ENCODE measurements at places on chromosomes 11 and 22.
A peak's percentile ranks its signal among the peaks of the same experiment; 100 is the strongest.

DNA sequence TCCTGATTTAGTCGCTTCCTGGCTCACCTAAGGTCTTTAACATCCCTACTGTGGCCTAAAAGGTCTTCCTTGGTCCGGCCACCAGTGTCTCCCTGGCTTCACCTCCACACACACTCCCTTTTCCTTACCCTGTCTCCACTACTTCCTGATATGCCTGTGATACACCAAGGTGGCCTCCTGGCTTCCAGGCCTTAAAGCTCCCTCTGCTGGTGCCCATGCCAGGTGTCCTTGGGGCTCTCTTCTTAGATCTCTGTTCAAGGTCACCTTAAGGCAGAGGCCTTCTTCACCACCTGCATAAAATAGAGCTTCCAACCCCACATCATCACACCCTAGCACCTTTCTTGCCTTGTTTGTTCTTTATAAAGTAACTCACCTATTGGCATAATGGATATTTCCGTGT lies 787.7 kb downstream of the NTM start:
- DNase-seq: peak; percentile 39

DNA sequence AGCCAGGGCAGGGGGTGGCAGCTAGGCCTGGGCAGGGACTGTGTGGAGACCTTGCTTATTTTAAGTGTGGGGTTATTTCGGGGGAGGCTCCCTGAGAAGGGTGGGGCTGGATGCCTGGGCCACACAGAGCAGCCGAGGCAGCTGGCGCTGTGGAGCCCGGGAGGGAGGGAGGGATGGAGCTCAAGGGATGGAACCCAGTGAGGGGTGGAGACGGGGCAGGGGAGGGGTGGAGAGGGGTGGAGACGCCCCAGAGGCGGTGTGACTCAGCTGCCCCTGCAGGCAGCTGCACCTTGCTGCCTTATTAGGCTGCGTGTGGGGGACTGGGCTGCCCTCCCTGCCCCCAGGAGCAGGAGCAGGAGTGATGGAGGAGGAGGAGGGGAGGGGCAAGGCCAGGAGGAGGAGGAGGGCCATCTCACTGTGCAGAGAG lies 9.8 kb upstream of the TSSC4 start:
- peak; percentile 37 for DNase-seq

DNA sequence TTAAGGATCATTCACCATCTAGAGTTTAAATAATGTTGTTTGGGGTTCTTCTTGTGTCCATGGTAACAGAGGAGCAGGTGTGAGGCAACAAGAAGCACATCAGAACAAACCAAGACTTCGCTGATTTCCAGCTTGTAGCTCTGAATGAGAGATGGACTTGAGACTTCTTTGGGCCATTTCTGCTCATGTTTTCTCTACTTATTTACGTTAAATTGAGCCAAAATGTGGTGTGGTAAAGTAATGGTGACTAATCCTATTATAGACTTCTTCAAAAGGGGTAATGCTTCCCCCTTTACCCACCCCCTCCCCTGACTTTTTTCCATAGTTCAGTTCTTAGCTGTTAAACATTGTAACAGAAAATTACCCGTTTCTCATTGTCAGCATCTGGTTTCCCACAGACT lies 65.2 kb downstream of the CSTPP1 start:
- DNase-seq: peak; percentile 96

GRCh38 chr11:59151761-59152160 lies 9.1 kb downstream of the FAM111A start:
- DNase-seq: no peak

GRCh38 chr11:10302744-10303557 lies 1.9 kb upstream of the ADM start:
- peak; percentile 65 for DNase-seq

DNA sequence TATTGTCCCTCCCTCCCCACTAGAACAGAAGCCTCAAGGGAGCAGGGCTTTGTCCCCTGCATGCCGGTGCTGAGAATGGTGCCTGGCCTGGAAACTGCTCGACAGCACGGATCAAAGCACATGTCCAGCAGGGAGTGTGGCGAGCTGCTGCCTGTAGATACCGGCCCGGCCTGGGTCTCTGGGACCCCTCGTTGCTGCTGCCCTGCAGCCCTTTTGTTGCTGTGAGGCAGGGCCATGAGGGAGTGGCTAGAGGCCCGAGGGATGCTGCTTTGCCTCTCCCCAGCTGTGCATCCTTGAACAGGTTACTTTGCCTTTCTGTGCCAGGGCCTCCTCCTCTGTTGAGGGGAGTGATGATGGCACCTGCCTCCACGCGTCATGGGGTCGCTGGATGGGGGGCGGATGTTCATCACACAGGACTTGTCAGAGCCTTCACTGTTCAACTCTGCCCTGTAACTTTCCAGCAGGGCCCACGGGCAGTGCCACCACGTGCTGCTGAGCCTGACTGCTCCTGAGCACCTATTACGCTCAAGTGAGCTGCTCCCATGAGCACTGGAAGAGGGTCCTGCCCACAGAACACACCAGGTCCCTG lies 15.3 kb upstream of the PARVG start:
- DNase-seq: no peak

DNA sequence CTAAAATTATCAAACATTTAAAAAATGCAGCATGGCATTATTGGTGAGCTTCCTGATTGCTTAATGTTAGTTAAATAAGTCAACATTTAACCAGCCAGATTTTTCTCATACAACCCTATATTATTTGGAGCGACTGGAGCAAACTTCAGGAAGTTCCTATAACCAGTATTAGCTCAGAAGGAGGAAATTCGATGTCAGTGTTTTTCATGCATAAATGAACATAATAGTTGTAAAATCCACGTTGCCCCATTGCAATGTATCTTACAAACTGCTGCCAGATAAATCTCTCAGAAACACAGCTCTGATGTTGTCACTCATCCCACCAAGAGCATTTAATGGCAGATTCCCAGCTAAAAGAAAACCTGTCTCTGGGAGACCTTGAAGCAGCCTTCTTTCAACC lies 278.5 kb downstream of the CASP12 start:
- peak; percentile 38 for DNase-seq

DNA sequence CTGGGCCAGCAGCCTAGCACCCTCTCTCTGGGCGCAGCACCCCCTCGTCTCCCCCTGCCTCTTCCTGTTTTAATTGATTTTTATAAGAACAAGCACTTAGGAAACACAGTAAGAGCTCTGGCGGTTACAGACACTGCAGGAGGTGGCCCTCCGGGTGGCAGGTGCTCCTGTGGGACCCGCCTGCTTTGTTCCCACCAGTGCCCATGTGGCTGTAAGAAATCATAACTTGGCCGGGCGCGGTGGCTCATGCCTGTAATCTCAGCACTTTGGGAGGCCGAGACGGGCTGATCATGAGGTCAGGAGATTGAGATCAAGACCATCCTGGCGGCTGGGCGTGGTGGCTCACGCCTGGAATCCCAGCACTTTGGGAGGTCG lies 18.4 kb downstream of the TSPAN4 start:
- no peak for DNase-seq

DNA sequence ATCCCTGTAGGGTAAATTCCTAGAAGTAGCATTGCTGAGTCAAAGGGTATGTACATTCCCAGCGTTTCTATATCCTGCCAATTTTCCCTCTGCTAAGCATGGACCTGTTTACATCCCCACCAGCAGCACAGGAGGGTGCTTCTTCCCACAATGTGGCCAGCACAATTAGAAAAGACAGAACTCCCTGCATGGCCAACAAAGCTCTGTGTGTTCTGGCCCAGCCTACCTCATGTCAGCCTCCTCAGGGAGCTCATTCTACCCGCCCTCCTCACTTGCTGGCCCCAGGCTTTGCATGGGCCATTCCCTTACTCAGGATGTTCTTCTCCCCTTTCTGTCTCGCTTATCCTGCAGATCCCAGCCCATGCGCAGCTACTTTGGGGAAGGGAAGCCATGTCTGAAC lies 186.1 kb downstream of the DSCAML1 start:
- DNase-seq: no peak

GRCh38 chr11:87286338-87286737 lies 248.6 kb downstream of the TMEM135 start:
- DNase-seq: no peak

DNA sequence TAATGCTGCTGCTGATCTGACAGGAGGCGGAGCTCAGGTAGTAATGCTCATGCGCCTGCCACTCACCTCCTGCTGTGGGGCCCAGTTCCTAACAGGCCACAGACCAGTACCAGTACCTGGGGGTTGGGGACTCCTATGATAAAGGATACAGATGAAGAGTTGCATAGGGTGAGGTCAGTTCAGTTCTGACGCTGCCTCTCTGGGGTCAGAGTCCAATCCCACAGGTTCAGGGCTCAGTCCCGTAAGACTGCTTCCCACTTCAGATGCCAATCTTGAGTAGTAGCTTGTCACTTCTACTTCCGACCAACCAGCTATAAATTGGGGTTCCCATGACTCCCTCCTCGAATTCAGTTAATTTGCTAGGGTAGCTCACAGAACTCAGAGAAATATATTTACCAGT lies 8.6 kb downstream of the ASRGL1 start:
- no peak for DNase-seq

- DNase-seq: no peak
Measured at GRCh38 chr11:35047179-35047578, 91.8 kb upstream of the CD44 start.

- DNase-seq: no peak
Measured at GRCh38 chr22:49266561-49267519, 560.8 kb downstream of the BRD1 start.

- DNase-seq: no peak
Measured at GRCh38 chr11:74951226-74951625, 2.2 kb downstream of the SPCS2 start.

DNA sequence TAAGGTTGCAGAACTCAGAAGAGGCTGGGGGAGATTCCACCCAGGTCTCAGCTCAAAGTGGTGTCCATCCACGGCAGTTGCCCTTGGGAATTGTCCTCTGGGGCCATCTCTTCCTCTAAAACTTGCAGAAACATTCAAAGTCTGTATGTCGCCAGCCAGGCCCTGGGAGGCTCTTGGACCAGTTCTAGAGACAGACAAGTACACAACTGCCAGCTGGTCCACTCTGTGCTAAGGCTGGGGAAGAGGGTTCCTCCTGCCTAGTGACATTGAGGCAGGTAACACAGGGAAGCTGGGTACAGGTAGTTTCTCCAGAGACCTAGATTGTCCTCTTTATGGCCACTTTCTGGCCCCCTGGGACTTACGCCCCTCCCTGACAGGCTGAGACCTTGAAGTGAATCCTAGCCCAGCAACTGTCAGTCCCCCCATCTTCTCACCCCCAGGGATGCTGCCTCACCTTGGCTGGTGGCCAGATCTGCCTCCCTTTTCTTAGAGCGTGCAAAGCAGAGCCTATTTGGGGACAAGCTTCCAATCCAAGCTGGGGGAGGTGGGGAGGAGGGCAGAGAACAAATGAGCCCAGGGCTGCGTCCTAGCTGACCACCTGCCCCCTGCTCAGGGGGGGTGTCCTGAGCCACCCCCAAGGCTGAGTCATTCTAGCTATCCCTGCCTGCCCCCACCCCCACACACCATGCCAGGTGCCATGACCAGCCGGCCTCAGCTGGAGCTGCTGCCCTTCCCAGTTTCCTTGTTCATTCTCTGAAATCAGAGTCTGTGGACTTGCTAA lies 8.4 kb downstream of the FAM83F start:
- DNase-seq: no peak

GRCh38 chr22:30565341-30565740 lies 9.1 kb downstream of the GAL3ST1 start:
- no peak for DNase-seq

- DNase-seq: peak; percentile 47
Measured at GRCh38 chr11:67614730-67615714, 8.3 kb downstream of the NDUFV1 start.

DNA sequence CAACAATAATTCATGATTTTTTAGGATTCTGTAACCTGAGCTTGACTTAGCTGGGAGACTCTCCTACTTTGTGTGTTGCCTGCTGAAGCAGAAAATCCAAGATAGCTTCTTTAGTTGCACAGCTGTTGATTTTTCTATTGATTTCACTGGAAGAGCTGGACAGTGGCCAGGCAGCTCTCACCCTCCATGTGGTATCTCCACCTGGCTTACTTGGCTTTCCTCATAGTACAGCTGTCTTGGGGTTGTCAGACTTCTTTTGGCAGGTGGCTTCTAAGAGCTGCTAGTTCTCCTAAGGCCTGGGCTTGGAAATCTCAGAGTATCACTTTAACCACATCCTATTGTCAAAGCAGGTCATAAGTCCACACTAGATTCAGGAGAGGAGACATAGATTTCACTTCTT lies 130.8 kb upstream of the SPON1 start:
- no peak for DNase-seq

GRCh38 chr11:116688202-116688540 lies 84.6 kb downstream of the BUD13 start:
- no peak for DNase-seq

GRCh38 chr11:70511345-70511744 lies 113.0 kb downstream of the CTTN start:
- DNase-seq: no peak

DNA sequence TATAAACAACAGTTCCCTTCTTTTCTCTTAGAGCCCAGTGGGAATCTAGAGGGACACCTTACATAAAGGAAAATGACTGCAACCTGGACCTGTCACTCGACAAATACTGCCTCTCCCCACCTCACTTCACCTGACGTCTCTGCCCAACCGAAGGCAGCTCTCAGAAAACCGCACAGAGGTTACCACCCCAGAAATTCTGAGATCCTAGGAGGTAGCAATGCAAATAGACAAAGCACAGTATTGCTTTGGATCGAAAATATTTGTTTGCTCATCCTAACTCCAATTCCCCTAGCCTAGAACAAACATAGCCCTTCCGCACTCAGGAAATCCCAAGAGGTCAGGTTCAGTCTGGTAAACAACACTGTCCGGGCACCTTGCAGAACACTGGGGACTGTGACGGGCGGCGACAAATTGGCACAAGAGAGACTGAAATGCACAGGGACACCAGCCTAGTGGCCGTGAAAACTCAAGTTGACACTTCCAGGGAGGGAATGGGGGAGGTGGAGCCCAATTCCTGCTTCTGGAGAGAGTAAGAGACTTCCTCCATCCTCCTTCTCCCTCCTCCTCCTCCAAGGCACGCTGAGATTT lies 420 bp upstream of the TRIM44 start:
- DNase-seq: no peak

- DNase-seq: no peak
Measured at GRCh38 chr11:90556606-90557005, 333.8 kb upstream of the CHORDC1 start.

GRCh38 chr11:2325123-2325522 lies 23.3 kb downstream of the TSPAN32 start:
- no peak for DNase-seq

GRCh38 chr22:45868571-45869339 lies 108.2 kb downstream of the WNT7B start:
- DNase-seq: no peak

DNA sequence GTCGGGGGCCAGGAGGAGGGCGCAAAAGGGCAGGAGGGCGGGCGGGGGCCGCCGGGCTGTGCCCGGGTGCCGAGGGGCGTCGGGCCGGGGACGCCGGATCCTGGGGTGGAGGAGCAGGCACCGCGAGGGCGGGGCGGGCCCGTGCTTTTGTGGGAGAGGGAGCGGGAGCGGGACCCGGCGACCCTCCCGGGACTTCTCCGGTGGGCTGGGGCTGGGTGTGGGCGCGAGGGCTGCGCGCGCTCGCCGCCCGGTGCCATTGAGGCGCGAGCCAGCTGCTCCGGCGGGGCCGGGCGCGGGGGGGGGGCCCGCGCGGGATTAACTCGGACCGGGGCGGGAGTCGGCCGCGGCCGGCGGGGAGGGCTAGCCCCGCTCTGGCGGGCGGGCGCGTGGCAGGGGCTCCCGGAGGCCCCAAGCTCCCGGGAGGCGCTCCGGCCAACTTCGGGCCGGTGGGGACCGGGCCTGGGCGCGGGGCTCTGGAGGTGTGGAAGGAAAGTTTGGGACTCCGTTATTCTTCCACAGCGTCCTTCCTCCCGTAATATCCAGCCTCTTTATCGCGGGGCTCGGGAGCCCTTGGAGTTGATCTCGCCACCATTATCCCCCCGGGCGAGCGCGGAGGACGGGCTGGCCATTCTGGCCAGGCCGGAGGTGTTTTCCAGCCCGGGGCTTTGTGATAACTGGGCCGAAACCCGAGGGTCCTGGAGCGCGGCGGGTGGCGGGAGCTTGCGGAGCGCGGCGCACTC lies 936 bp downstream of the CECR2 start:
- DNase-seq: no peak
